ENCODE measurements at places on chromosomes 12 and 14.

GRCh38 chr14:22485178-22485577 is 103.8 kb downstream of the DAD1 start:
- no peak for DNase-seq

DNA sequence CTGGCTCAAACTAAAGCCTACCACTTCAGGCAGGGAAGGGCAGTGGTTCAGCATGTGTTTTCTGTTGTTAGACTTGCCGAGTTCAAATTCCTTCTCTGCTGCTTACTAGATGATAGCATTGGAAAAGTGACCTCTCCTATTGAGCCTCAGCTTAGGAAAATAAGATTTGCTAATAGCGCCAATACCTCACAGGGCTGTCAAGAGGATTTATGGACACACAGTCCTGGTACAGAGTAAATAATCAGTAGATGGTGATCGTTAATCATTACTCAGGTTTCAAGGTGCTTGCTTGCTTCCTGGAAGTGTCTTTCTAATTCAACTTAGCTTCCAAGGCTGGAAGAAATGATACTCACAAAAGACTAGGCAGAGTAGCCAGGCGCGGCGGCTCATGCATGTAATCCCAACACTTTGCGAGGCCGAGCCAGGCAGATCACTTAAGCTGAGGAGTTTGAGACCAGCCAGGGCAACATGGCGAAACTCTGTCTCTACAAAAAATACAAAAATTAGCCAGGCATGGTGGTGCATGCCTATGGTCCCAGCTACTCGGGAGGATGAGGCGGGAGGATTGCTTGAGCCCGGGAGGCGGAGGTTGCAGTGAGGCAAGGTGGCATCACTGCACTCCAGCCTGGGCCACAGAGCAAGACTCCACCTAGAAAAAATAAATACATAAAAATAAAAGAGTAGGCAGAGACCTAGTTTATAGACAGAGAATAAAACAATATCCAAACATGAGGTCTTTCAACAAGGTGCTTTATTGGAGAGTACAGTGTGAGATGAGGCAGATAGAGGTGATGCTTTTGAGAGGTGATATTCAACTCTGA is 6.0 kb downstream of the PLA2G1B start:
- no peak for DNase-seq

DNA sequence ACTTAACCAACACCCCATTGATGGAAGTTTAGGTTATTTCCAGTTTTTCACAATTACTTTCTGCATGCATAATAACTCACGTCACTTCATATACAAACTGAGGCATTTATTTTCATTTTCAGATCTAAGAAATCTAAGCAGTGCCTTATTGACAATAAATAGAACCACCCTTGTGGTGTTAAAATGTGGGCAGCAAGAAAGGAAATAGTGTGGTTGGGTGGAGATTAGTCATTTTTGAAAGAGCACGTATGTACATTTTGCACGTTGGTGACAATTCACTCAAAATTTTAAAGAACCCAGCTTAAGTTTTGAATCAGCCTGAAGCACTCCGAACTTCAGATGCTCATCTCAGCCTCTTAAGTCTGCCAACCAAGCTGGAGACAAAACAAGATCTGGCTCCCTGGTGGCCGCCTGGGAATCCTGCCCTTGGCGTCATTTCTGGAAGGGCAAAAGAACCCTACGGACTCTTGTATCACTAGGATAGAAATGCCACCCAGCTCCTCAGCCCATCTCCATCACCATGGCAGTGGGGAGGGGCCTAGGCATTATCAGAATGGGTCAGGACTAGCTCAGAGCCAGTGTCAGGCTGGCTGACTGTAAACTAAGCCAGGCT is 89.5 kb upstream of the BCL2L14 start:
- DNase-seq, result peak; percentile 53

GRCh38 chr14:100780246-100780645 is 45.7 kb upstream of the MEG3 start:
- DNase-seq, result no peak

DNA sequence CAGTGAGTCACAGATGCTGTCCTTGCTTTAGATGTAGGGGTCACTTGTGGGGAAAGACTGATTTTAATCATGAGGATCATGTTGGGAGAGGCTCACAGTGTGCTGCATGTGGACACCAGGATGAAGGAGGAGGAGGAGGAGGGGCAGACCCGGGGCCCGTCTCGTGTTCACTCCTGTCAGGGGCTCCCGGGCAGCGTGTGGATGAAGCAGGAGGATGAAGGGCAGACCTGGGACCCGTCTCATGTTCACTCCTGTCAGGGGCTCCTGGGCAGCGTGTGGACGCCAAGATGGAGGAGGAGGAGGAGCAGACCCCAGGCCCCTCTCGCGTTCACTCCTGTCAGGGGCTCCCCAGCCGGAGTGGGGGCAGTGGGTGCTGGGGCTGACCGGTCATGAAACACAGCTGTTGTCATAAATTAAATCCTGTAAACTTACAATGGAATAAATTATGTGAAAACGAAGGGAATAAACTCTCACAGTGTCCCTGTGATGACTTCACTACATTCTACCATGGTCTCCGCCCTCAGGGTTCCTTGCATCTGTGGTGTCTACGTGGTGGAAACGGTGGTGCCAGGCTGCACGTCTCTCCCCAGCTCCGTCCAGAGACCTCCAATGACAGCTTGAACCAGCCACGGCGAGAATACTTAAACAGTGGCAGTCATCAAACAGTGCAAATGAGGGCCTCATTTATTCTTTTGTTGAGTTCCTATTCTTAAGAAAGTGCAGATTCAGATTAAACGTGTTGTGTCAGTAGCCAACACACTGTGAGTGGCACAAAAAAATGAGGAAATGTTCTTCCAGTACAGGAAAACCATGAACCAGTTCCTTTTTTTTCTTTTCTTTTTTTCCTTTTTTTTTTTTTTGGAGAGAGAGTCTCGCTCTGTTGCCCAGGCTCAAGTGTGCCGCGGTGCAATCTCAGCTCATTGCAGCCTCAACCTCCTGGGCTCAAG is 37.7 kb upstream of the SFSWAP start:
- no peak for DNase-seq

DNA sequence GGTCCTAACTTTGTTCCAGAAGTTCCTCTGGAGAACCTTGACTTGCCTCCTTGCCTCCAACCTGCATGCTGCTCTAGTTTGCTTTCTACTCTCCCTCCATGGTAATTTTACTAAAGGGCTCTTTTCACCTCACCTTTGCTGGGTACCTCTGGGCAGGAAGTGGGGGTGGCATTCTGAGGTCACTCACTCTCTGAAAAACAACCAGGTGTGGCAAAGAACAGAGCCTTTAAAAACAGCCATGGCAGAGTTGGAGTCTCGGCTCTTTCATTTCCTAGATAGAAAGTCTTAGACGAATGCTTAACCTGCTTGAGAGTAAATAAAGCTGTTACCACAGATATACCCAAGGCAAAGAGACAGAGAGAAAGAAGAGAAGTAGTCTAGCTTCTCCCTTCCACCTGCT is 827.9 kb downstream of the BCL11B start:
- DNase-seq, result peak; percentile 68

DNA sequence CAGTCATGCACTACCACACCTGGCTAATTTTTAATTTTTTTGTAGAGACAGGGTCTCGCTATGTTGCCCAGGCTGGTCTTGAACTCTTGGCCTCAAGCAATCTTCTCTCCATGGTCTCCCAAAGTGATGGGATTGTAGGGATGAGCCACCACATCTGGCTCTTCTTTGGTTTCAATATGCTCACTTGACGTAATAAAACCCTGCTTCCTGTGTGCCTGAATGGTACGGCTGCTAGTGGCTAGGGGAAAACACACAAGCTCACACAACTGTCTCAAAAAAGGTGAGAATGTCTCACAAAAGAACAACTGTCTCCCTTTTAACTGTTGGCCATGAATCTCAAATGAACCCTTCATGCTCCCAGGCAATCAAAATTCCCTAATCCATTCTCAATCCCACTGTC is 15.0 kb downstream of the C1S start:
- no peak for DNase-seq

DNA sequence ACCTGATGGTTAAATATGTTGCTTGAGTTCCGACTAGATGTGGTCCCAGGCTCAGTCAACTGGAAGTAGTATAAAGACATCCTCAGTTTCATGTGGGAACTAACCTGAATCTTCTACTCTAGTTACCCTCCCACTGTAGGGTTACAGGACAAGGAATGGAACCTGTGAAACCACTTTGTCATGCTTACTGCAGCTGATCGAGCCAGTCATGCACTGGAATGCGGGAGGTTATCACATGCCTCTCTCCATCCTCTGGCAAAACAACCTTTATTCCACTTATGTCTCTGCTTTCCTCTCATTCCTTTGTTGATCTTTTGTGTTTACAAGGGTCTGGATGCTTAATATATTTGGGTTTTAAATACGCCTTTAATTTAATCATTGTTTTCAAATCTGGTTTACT is 111.9 kb upstream of the DDHD1 start:
- no peak for DNase-seq

GRCh38 chr14:28652782-28653181 is 113.8 kb upstream of the FOXG1 start:
- DNase-seq, result no peak

DNA sequence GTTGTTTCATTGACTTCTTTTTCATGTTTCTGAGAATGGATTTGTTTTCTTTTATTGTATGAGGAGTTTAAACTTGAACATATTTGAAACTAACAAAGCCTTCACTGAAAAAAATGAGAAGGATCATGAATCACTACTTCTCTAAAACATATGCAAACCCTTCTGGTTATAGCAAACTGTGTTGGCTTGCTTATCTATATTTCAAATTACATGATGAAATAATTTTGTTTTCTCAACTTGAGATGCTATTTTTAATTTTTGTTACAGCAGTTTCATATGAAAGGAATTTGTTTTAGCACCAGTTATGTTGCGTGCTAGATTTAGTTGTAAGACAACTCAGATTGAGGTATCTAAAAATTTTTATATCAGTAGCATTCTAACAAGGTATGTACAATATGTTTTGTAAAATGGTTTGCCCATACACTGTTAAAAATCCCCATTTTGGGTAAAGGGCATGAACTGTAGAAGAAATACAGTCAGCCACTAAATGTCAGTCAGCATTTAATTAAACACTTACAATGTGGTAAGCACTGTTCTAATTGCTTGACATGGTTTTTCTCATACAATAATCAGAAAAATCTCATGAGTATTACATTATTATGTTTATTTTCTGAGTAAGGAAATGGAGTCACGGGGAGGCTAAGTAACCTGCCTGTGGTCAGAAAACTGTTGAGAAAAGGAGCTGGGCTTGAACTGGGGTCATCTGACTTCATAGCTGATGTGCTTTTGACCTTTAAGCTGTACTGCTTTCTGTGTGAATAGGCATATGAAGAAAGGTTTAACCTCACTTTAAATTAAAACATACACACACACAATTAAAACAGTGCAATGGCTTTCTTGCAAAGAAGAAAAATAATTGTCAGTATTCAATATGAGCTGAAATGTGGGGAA is 105.7 kb downstream of the PLEKHA5 start:
- DNase-seq, result no peak

- peak; percentile 73 for DNase-seq
These were observed 26.5 kb upstream of the TAMALIN start for GRCh38 chr12:51980051-51980808.

DNA sequence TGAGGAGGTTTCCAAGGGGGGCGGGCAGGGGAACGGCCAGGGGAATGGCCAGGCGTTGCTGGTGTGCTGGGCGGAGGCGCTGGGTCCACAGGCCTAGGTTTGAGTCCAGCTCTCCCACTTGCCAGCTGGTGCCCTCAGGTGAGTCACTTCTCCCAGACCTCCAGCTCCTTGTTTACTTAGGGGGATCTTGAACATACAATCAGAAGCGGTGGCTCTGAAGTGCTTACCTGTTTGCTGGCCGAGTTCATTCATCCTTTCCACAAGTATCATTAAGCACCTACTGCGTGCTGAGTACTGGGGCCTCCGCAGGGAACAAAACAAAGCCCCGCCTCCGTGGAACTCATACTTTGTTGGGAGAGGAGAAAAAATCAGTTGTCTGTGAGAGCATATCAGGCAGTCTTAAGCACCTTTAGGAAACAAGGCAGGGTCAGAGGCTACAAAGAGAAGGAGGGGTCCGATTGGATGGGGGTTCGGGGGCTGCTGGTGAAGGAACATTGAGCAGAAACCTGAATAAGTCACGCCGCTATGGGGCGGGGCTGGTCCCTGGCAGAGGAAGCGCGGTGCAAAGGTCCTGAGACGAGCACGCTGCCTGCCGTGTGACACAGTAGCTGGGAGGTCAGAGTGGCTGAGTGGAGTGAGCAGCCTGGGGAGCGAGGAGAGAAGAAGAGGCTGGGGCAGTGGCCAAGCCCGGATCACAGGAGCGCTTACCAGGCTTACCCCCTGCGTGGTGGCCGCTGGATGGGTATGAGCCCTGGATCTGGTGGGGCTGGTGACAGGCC is 15.1 kb downstream of the MVK start:
- no peak for DNase-seq

GRCh38 chr14:103296007-103296406 is 38.0 kb upstream of the EIF5 start:
- no peak for DNase-seq

- DNase-seq, result peak; percentile 89
These were observed 7.6 kb upstream of the PFDN5 start for GRCh38 chr12:53287741-53288216.

GRCh38 chr14:105450864-105451720 is 23.5 kb upstream of the CRIP2 start:
- no peak for DNase-seq

DNA sequence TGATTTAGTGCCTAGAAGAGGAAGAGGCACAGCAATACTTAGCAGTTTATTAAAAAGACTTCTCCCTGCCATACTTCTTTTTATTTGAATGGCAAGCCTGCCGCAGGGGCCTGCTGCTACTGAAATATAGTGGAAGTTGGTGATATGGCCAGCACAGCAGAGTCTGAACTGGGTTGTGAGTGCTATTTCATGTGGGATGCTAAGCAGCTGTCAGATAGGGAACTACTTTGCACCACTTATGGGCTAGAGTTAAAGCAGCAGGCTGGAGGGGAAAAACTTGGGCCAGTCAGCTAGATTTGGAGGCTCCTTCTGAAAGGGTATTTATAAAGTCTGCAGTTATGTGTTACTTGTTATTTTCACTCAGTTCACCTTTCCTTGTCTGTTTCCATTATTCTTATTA is 299.0 kb upstream of the E2F7 start:
- DNase-seq, result no peak

DNA sequence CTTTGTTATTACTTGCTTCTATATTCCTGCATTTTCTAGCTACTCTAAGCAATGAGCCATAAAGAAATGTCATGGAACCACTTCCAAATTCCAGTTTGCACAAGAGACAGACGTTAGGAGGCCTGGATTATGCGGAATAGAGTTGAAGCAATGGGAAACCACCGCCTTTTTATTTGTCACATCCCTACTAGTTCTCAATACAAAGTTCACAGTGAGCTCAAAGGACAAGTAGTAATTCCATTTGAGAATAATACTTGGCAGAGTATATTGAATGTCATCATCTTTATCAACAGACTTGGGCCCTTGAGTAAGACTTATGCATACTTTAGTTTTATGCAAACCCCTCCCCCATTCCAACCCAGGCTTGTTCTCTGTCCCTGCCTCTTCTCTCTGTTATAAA is 3.7 kb upstream of the SLC15A5 start:
- DNase-seq, result no peak

Data from CD4-positive, alpha-beta T cell treated with Interleukin-17A for 4 hours (primary cell).